Stimulated activated memory B cell treated with anti-CD40 and anti-IgM and Interleukin-4, amounts not matched to agents 10 μg/mL and 1 μg/mL and 100 μg/mL, for 72 hours (primary cell): ENCODE measurements at places on chromosomes 1 and 21.

DNA sequence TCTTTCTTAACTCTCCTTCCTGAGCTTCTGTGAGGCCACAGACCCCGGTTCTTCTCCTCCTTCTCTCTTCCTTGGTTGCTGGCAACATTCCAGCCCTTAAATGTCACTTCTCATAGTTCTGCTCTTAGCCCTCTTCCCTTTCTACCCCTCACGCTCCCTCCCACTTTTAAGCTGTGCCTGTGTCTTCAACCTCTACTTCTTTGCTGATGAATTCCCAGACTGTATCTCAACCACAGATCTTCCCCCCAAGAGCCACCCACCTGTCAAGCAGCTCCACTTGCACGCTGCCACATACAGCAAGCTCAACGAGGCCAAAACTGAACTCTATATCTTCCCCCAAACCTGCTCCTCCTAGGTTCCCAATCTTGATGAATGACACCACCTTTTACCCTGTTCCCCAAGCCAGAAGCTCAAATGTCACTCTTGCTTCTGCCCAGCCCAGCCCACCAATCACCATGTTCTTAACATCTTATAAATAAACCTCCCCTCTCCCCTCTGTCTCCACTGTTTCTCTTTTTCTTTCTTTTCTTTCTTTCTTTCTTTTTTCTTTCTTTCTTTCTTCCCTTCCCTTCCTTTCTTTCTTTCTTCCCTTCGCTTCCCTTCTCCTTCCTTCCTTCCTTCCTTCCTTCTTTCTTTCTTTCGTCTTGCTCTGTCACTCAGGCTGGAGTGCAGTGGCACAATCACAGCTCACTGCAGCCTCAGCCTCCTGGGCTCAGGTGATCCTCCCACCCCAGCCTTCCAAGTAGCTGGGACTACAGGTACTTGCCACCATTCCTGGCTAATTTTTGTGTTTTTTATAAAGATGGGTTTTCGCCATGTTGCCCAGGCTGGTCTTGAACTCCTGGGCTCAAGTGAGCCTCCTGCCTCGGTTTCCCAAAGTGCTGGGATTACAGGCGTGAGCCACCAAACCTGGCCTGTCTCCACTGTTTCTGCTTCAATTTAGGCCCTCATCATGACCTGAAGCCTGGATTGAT, 19.8 kb upstream of the PTP4A2 start:
- peak; percentile 75 for ATAC-seq

DNA sequence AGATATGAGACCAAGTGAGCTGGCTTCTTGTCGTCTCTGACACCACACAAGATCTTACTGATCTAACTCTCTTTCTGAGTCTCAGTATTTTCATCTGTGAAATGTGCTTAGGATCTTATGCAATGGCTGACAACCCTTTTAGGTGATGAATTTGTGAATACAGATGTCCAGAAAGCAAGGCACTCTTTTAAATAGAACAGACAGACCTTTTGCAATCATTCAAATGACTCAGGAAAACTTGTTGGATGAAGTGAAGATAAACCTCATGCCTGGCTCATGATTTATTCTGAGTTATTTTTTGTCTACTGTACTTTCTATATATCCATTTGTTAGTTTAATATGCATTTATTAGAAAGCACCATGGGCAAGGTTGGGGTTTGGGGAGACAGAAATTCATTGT, 411.3 kb downstream of the PTPRU start:
- no peak for ATAC-seq

DNA sequence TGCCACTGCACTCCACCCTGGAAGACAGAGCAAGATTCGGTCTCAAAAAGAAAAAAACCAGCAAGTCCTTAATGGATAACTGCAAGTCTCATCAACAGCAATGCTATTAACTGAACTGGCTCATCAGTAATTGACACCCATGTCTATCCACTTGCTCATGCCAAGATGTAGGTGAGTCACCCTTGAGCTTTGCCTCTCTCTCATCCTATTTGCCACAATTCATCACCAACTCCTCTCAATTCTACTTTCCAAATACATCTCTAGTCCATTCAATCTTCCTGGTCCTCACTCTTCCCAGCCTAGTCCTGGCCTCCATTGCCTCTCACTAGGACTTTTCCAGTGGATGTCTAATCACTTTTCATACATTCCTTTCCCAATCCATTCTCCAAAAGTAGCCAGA, 103.7 kb upstream of the PRMT6 start:
- no peak for ATAC-seq

DNA sequence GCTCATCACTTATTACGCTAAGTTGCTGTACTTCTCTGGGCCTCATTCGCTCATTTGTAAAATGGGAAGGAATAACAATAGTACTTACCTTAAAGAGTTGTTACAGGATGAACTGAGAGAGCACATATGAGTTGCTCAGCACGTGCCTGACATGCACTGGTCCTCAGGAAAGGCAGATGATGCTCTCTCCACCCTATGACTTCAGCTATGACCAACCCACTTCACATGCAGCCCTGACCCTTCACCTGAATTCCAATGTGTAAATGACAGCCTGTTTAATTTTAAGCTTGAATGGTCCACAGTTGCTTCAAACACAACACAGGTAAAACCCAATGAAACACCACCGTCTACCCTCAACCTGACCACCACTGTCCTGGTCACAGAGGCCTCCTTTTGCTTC, 32.9 kb downstream of the GADD45A start:
- ATAC-seq, result no peak

DNA sequence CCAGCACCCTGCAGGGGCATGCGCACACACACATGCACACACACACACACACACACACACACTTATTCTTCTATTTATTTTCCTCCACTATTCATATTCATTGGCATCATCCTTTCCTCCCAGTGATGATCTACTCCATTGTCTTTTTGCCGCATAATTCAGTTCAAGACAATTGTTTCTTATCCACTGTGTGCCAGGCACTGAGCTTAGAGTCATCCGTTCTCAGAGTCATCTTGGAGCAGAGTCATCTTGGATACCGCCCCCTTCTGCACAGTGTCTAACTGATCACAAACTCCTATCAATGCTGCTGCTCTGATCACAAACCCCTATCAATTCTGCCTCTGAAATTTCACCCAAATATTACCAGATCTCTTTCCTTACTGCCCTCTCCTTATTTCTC, 102.8 kb upstream of the PROX1 start:
- no peak for ATAC-seq

DNA sequence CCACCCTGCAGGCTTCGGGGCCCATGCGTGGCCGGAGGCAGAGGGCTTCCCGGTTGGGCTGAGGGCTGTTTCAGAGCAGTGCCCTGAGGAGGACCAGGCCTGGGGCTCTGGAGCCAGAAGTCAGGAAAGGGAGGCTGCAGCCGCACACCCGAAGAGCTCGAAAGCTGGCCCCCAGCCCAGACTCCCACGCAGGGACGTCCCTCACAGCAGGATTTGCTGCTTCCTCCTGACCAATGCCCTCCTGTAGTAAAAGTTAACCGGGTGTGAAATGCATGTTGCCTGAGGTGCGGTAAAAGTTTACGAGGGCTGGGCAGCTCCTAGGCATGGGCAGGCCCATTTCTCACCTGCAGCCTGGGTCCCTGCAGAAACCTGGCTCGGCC, 101.5 kb upstream of the ARHGEF16 start:
- ATAC-seq, result no peak

DNA sequence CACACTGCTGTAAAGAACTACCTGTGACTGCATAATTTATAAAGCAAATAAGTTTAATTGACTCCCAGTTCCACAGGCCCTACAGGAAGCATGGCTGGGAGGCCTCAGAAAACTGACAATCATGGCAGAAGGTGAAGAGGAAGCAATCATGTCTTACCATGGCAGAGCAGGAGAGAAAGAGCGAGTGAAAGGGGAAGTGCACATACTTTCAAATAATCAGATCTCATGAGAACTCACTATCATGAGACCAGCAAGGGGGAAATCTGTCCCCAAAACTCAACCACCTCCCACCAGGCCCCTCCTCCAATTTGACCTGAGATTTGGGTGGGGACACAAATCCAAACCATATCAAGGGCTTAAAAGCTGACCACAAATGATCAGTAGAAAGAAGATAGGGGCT, 493.2 kb downstream of the PTPRC start:
- ATAC-seq, result no peak

GRCh38 chr1:58768971-58769808, 14.7 kb downstream of the JUN start:
- ATAC-seq, result no peak
